Activated CD8-positive, alpha-beta memory T cell treated with anti-CD3 and anti-CD28 coated beads, Interleukin-2, amount 50 U/mL, for 4 hours (primary cell): ENCODE measurements at places on chromosomes 12 and 14.

- DNase-seq, result no peak
Measured at GRCh38 chr12:22406627-22407026, 72.1 kb upstream of the ST8SIA1 start.

- DNase-seq, result no peak
Measured at GRCh38 chr12:104529130-104529874, 72.6 kb downstream of the CHST11 start.

GRCh38 chr12:116018282-116018681 is 259.2 kb downstream of the MED13L start:
- DNase-seq, result no peak

- no peak for DNase-seq
Measured at GRCh38 chr12:111431772-111432171, 26.0 kb downstream of the SH2B3 start.

DNA sequence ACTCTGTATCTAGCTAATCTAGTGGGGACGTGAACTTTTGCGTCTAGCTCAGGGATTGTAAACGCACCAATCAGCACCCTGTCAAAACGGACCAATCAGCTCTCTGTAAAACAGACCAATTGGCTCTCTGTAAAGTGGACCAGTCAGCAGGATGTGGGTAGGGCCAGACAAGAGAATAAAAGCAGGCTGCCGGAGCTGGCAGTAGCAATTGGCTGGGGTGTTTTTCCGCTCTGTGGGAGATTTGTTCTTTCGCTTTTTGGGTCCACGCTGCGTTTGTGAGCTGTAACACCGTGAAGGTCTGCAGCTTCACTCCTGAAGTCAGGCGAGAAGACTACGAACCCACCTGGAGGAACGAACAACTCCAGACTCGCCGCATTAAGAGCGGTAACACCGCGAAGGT is 76.5 kb downstream of the SPRING1 start:
- no peak for DNase-seq

- no peak for DNase-seq
Measured at GRCh38 chr12:9910716-9911421, 21.3 kb downstream of the CLEC2A start.

DNA sequence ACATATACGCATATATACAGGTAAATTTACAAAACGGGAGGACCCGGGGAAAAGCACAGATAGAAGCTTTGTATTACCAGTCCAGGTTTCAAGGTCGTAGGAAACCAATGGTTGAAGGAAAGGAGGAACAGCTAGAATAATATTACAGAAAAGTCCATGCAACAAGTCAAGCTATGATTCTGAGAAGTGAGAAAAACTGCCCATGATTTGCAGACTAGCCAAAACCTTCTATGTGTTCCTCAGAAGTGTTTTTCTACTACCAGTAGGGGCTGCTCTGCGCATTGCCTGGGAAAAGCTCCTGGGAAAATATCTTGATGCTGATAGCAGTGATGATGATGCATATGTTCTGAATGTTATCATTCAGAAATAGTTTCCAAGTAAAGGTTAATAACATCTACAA is 2.2 kb downstream of the PDZRN4 start:
- no peak for DNase-seq

DNA sequence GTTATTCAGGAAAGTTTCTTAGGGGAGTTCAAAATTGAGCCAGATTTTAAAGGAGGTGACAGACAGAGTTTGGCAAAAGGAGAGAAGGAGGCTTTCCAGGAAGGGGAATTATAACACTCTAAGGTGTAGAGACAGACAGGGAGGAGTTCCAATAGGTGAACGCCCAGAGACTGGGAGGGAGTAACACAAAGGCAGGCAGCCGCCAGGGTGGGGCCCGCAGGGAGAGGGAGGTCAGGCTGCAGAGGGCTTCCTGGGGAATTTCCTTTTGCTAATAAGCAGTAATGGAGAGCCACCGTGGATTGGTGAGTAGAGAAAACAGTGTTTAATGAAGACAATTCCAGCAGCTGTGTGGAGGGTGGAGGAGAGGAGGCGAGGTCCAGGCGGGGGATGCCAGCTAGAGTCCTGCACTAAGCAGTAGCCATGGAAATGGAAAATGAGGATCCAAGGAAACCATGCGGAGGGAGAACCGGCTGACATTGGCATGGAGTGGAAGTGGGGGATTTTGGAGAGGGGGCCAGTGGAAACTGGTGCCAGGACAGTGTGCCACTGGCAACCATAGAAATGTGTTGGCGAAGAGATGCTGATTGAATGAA is 22.2 kb downstream of the GRIN2B start:
- DNase-seq, result no peak

DNA sequence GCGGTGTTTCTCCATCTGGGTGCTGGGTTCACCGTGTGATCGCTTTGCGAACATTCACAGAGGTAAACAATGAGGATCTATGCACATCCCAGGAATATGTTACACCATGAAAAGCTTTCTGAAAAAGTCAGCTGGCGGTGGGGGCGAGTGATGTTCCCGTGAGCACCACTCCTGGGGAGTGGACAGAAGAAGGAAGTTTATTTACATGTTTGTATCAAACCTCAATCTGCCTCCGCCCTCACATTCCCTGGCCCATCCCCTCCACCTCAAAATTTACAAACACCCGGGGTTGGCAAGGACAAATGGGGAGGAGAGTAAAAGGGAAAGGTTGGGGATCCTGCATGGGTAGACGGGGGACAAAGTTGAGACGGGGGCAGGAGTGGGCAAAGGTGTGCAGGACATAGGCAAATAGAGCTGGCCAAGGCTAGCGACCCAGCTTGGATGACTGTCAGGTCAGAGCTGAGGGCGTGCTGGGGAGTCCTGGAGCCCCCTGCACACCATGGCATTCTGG is 6.9 kb downstream of the TNFRSF1A start:
- DNase-seq, result no peak

DNA sequence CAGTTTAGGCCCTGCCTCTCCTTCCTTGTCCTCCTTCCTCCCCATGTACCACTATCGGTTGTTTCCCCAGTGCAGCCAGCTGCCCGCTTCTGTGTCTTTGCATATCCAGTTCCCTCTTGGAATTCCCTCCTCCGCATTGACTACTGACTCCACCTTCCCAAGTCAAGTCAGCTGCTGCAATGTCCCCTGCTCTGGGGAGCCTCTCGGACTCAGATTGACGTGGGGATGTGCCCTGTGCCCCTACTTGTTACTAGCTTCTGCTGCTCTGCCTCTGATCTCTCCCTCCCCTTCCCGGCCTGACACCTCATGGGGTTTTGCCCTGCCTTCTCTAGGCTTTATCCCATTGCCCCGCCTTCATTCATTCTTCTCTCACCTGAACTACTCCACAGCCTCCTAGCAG is 2.1 kb upstream of the CD9 start:
- DNase-seq, result no peak
